Hematopoietic multipotent progenitor cell (in vitro differentiated cells): ENCODE measurements at places on chromosomes 4 and X.

DNA sequence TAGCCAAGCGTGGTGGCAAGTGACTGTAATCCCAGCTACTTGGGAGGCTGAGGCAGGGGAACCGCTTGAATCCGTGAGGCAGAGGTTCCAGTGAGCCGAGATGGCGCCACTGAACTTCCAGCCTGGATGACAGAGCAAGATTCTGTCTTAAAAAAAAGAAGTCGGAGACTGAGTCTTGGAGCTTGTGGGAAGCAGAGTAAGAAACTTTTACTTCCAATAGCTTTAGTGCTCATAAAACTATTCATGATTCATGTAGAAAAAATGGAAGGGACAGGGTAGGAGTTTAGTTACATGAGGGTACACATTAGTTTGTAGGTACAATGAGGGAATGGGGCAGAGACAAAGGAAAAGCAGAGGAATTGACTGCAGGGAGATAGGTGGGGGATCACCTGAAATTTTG lies 19.3 kb downstream of the RAP2C start:
- DNase-seq: no peak

GRCh38 chr4:47525154-47525819 lies 40.2 kb downstream of the ATP10D start:
- no peak for DNase-seq

- no peak for DNase-seq
Observed at GRCh38 chr4:4968161-4968725, 51.0 kb downstream of the CYTL1 start.

- DNase-seq: no peak
Observed at GRCh38 chr4:78788007-78788889, 12.1 kb downstream of the BMP2K start.

DNA sequence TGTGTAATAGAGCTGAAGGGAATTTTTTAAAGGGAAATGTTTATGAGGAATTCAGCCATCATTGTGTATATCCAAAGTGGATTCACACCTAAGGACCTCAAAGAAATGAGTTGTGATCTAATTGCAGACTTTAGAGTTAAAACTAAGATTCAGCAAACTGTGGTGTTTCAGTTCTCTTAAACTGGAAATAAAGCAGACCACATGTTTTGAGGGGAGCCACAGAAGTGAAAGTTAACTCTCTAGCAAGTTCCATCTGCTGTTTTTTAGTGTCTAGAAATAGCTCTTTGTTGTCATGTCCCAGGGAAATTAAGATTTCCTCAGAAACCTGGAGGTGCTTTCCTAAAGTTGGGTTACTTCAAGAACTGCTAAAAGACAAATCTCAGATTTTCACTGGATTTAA lies 97.3 kb upstream of the DDX3X start:
- DNase-seq: no peak

DNA sequence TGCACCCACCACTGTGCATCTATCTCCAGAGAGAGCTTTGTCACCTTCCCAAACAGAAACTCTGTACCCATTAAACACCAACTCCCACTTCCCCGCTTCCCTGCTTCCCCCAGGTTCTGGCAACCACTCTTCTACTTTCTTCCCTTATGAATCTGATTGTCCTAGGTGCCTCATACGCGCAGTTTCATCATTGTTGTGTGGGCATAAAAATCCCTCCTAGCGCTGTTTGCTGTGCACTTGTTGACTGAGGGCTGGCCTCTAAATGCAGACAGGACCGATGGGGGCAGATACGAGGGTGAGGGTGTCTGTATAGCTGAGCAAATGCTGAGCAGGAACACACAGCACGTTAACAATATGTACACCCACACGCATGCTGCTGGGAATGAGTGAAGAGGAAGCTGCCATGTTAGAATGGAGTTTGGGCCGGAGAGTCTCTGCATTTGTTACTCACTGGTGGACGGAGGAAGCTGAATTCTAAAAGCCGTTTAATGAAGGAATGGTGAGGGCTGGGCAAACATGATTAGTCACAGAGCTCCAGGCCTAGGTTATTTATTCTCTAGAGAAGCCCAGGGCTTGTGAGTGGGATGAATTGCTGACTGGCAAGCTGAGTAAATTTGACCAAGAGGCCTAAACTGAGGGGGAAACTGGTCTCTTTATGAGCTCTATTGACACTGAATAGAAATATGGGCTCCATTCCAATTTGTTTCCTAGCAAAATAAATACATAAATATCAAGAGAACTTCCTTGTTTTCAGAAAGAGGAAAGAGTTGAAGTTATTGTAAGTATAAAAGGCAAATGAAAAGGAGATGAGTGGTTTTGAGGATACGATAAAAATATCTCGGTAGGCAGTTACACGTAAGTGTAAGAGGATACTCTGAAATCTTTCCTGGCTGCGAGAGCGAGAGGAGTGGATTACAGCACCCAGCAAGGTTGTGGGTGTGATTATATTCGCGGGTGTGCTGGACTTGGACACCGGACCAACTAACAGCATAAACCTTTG lies 95.9 kb upstream of the RPS6KA3 start:
- DNase-seq: no peak

DNA sequence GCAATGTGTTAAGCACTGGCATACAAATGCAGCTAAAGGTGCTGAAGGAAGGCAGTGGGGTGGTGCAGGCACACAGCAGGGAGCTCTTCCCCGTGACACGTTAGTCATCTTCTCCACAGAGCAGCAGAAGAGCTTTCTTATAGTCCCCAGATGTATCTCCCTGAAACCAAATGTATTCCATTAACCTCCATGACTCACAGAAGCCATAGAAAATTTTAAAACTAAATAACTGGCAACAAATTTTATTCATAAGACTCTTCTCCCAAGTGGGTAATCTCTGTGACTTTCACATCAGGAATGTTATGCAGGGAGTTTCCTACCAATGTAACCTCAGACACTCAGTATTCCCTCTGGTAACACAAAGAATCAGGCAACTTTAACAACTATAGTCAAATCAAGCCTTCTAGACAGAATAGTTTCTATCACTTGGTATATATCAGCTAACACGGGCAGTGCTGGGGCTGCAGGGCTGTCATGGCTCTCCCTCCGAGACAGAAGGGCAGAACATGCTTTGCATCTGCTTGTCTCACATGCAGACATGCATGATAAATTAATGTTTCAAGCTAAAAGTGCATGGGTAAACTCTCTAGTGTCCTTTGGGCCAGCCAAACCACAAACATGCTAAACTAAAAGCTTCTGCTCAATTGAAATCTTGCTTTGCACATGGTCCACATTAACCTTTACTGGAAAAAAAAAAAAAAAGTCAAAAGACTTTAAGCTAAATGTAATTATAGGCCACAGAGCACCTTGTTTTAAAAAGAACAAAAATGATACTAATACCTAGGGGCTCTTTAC lies 28.2 kb downstream of the ANXA5 start:
- no peak for DNase-seq

DNA sequence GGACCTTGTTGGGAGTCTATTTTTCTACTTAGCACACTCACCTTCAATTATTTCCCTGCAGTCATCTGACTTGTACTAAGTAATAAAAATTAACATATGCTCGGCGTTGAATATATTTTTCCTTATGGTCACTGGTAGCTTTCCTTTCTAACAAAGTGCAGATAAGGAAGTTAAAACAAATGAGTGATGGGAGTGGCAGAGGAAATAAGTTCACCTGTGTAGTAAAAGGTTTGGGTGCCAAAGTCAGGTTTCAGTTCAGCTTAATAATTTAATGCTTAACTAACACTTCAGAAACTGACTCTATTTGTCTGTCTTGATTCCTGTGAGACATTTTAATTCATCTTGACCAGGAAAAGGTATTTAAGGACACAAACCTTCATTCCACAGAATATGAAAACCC lies 184.4 kb downstream of the PCDH7 start:
- no peak for DNase-seq

- DNase-seq: no peak
Observed at GRCh38 chr4:52202931-52203330, 151.8 kb downstream of the SPATA18 start.

DNA sequence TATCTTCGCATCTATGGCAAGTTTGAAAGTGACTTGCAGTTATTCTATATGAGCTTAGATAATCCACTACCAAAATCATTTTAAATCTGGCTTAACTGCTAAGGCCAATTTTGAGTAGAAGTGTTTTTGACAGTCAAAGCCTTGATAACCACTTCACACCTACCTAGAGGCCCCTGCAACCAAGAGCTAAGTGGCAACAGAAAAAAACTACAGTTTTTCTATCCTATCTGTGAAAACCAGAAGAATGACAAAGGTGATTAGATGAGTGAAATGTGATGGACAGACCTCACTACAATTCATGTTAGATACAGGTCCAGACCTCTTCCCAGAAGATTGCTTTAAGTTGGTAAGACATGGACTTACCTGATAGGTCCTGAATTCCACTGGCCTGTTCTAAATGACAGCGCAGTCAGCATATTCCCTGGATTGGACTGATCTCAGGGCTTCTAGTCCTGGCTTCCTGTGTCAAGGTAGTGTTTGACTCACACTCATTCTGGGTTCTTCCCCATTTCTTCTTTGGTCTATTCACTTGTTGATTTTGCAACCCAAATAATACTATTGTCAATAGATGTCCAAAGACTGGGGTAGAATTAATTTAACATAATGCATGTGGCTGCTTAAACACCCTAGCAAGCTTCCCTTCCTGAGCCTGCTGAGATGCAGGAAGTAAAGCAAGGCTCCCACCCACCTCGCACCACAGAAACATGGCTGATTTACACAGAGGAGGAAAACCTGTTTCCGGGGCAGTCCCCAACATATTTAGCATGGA lies 65.1 kb downstream of the PPP3CA start:
- DNase-seq: no peak

- no peak for DNase-seq
Observed at GRCh38 chr4:57110640-57111511, 691 bp upstream of the IGFBP7 start.

- no peak for DNase-seq
Observed at GRCh38 chr4:63937961-63938360, 471.3 kb downstream of the TECRL start.

- DNase-seq: no peak
Observed at GRCh38 chr4:83917572-83917971, 381.7 kb downstream of the GPAT3 start.

- DNase-seq: peak; percentile 7
Observed at GRCh38 chr4:151409470-151410313, 716 bp downstream of the FHIP1A start.

DNA sequence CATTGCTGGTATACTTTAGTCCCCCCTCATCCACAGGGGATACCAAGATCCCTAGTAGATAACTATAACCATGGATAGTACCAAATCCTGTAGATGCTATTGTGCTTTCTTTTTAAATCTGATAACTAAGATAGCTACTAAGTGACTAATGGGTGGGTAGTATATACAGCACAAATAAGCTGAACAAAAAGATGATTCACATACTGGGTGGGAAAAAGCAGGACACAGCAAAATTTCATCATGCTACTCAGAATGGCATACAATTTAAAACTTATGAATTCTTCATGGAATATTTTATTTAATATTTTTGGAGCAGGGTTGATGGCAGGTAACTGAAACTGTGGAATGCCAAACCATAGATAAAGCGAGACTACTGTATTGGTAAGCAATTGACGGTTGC lies 161.6 kb downstream of the IL15 start:
- DNase-seq: no peak

DNA sequence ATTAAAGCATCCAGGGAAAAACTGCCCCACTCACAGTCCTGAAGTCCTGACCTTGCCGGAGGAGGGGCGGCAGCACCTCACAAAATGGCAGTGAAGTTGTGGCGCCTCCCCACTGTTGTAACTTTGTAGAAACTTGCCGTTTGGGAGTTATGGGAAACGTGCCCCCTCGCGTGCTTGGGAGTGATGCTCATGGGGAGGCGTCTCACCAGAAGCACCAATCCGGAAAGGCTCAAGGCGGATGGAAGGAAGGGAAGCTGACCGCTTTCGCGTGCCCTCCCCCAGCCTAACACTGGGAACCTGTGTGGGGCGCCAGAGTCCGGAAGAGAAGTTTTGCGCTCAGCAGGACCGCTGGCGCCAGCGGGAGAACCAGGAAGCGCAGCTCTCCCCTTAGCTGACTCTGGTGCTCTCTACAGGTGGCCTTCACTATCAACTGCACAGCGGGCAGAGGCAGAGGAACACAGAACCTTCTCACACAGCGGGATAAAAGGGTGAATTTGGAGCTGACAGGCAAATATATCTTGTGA lies at the start of the genes CT45A10 and SAGE1:
CT45A10 (minus strand) TSS at position 151 of the 524 bp plus-strand sequence. CDS start 8,100 bp downstream, outside the sequence.
SAGE1 (plus strand) TSS at position 423 of the 524 bp plus-strand sequence. CDS start 2,527 bp downstream, outside the sequence.
- no peak for DNase-seq

DNA sequence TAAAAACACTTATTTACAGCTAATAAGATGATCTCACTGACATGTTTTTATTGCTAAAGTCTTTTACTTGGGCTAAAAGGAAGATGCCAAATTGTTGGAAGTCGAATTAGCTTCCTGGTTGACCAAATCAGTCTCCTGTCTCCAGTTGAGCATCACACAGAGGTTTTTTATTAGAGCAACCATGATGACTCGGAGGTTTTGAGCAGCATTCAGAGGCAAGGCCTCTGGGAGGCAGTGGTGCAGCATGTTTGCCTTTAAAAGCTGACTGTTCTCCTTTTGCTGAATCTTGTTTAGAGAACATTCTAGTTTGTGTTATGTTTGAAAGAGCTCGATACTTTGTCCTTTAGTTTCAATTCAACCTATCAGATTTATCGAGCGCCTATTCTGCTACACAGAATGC lies 2.1 kb downstream of the UCHL1 start:
- peak; percentile 63 for DNase-seq

DNA sequence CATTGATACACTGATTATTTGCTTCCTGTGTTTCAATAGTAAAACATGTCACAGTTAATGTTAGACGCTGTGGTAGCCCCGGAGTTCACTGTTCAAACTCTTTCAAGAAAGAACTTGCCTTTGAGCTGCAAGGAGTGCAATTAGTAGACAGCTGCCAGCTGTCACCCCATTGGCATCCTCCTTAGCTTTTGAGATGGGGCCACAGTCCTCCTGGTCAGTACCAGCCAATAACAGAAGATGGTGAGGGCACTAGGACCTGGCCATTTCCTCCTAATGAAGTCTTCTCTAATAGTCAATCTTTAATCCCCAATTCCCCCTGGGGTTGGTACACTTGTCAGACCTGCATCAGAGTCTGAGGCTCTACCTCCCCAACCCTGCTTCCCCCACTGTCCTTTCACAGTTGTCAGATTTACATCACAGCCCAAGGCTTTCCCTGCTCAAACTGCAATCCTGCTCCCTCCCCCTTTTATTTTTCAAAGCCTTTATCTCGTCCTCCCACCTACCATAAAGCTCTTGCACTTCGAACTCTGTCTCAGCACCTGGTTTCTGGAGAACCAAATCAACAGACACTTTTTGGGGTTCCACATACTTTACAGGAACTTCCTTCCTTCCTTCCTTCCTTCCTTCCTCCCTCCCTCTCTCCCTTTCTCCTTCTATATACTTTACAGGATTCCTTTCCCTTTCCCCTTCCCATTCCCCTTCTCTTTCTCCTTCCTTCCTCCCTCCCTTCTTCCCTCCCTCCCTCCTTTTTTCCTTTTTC lies 182.0 kb downstream of the RASL11B start:
- no peak for DNase-seq
